Testis (tissue), 5 donors: ENCODE measurements at places on chromosomes 2 and 18. TPM values are rescaled to one million over a fixed set of nuclear protein-coding genes. Genes with fewer than 3 reads are reported as not detected.

GRCh38 chr2:217407362-217407761 lies 547.5 kb upstream of the TNP1 start:
- DNase-seq: no peak

GRCh38 chr18:37294951-37295350 lies 270.6 kb downstream of the CELF4 start:
- DNase-seq: peak; percentile 31

DNA sequence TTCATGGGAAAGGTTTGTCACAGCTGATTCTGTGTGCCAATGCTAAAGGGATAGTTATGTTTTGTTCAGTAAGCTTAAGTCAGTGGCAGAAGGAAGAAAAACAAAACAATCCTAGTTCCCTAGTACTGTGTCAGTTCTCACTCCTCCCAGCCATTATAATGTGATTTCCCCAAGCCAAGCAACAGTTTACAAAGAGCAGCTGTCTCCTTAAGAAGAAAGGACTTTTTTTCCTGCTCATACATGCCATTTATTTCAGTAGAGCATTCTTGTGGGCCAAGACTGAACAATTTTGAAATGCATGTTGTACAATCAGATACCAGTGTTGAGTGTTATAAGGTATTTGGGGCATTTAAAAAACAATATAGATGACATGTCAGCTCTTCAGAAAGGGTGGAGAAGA lies 52.1 kb downstream of the NEMP2 start:
- no peak for DNase-seq

Gene TRIP12
- 373 TPM for total RNA-seq

DNA sequence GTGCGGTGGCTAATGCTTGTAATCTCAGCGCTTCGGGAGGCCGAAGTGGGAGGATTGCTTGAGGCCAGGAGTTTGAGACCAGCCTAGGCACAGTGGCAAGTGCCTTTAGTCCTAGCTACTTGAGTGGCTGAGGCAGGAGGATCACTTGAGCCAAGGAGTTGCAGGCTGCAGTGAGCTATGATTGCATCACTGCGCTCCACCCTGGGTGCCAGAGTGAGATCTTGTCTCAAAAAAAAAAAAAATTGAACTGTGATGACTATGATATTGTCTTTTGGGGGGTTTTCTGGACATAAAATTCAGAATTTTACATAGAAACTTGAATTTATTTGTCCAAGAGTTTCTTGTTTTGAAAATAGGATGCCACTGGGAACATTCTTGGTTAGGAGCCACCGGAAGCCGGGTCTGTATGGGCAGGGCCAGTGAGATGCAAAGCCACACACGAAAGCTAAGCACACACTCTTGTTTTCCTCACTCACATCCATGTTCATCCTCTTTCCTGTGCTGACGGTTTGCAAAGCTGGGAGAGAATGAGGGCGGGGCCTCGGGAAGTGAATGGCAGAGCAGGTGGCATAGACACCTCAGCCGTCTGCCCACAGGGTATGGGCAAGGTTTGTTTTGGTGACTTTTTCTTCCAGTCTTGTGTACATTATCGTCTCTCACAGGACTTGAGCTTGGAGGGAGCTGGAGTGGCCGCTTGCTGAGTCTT lies 12.6 kb downstream of the AGAP1 start:
- DNase-seq: no peak

- DNase-seq: peak; percentile 68
Measured at GRCh38 chr2:229408356-229408755, 137.3 kb upstream of the PID1 start.

DNA sequence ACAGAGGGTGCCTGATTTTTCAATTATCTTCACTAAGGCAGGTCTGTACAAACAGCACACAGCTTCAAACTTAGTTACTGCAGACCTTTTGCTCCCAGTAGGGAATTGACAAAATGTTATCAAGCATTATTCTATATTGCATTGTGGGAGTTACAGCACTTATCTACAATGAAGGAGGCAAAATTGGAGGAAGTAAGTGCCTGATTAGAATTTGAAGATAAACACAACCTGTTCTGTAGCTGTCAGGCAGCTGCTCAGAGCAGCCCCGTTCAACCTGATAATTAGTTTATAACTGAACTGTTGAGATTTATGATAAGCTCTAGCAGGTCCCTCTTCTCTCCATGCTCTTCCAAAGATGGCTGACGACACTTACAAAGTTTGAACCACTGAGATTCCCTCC lies 364.4 kb upstream of the CYRIA start:
- DNase-seq: no peak
